ENCODE measurements at places on chromosomes 3 and 15.

GRCh38 chr3:48966876-48967361, 23.1 kb upstream of the P4HTM start:
- DNase-seq, result no peak
- H3K36me3 ChIP-seq, result peaks cover 56% of the 10 kb centered on the region
- peak overlapping the region; percentile 78 for H3K27ac ChIP-seq

GRCh38 chr3:154571553-154572226, 141.7 kb upstream of the GPR149 start:
- no peaks in the 10 kb centered on the region for H3K36me3 ChIP-seq
- H3K4me1 ChIP-seq, result no peaks in the 10 kb centered on the region
- no peak overlapping the region for H3K27ac ChIP-seq
- no peak for DNase-seq

DNA sequence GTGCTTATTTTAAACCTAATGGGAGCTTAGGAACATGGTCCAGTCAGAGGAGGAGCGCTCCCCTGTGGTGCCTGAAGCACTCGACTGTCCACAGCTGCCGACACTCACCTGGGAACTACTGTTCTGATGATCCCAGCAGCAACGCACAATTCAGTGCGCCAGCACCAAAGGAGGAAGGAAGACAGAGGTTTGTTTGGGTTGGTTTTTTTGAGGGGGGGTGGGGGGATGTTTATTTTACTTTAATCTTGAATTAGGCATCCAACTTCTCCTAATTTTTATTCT, 48.8 kb upstream of the VGLL4 start:
- H3K4me3 ChIP-seq, result no peak overlapping the region
- H3K27ac ChIP-seq, result peak overlapping the region; percentile 98
- peaks cover 34% of the 10 kb centered on the region for H3K4me1 ChIP-seq

- DNase-seq, result no peak
- no peak overlapping the region for H3K4me3 ChIP-seq
Measured at GRCh38 chr3:16286161-16286560, 21.1 kb downstream of the OXNAD1 start.

DNA sequence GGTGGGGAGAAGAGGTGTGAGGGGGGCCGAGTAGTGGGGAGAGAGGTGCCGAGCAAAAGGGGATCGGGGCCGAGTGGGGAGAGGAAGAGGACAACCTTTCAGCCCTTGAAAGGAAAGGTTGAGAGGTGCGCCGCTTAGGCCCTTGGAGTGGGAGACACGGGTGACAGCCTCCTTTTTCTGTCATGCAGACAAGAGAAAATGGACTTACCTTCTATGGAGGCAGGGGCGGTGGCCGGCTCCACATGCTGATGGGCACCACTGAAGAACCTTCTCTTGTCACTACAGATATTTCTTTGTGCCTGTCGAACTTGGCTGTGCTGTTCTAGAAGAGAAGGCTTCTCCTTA, 421 bp downstream of the KLHL18 start:
- peaks cover under 1% of the 10 kb centered on the region for H3K36me3 ChIP-seq
- peaks cover 17% of the 10 kb centered on the region for H3K4me1 ChIP-seq

DNA sequence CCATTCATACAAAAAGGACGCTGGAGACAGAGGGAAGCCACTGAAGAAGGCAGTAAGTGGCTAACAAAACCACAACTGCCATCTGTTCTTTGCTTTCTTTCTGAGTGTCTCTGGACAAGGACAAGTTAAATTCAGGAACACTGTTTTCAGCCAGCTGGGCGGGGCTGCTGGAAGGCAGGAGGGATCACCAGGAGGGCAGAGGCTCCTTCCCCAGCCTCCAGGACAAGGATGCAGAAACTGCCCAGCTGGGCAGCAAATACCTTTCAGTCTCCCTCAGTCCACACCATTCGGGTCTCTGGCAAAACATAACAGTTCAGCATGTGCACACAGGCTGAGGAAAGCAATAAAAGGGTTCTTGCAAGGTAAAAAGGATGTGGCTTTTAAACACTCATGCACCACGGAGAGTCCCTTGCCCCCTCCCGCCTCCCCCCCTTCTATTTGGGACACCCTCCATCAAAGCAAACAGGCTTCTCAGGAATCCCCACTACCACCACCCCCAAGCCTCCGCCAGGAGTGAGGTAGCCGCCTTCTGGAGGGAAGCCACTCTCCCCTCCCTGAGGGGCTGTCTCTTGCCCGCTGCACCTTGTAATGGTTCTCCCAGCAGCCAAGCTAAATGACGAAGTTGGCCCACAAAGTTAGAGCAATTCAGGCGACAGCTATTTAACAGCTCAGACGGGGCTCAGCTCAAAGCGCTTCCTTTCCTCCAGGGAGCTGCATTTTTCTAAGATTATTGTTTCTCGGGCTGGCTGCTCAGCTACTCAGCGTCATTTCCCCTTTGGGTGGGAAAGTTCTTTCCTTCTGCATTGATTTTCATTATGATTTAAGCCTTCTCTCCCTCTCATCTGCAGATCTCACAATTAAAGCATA, 3.8 kb downstream of the HEG1 start:
- no peaks in the 10 kb centered on the region for H3K36me3 ChIP-seq
- peak overlapping the region; percentile 69 for H3K27ac ChIP-seq
- peaks cover 25% of the 10 kb centered on the region for H3K27me3 ChIP-seq
- DNase-seq, result no peak
- peaks cover 52% of the 10 kb centered on the region for H3K4me1 ChIP-seq

GRCh38 chr3:183937601-183938286, 53.1 kb upstream of the PARL start:
- H3K27ac ChIP-seq, result no peak overlapping the region
- H3K27me3 ChIP-seq, result no peaks in the 10 kb centered on the region
- peaks cover 32% of the 10 kb centered on the region for H3K36me3 ChIP-seq
- DNase-seq, result no peak
- H3K4me1 ChIP-seq, result peaks cover 5% of the 10 kb centered on the region

DNA sequence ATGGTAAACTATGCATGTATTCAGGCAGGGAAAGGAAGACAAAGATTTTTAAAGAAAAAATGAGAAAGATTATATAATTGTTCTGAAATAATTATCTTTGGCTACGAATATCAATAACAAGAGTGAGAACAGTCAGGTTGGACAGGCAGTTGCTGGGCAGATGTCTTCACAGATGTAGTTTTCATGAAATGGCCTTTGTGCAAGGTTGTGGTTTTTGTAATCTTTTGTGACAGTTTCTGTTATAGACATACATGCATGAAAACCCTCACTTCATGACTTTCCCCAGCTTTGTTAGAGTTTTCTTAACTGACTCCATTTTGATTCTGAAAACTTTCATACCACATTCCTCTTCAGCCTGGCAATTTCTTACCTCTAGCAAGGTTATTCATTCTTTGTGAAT, 34.9 kb upstream of the SLC25A36 start:
- no peak overlapping the region for H3K27ac ChIP-seq
- no peak overlapping the region for H3K4me3 ChIP-seq
- no peaks in the 10 kb centered on the region for H3K36me3 ChIP-seq
- H3K27me3 ChIP-seq, result no peaks in the 10 kb centered on the region
- DNase-seq, result no peak
- 0 out of 2 replicates have a peak, but pooled peaks cover 2% of the 10 kb centered on the region for H3K4me1 ChIP-seq

GRCh38 chr3:187101184-187102072, 37.9 kb downstream of the RPL39L start:
- H3K36me3 ChIP-seq, result no peaks in the 10 kb centered on the region
- DNase-seq, result no peak
- H3K27me3 ChIP-seq, result no peaks in the 10 kb centered on the region
- H3K27ac ChIP-seq, result no peak overlapping the region
- peaks cover 16% of the 10 kb centered on the region for H3K4me1 ChIP-seq
- H3K4me3 ChIP-seq, result no peak overlapping the region

GRCh38 chr3:81580355-81580754, 181.1 kb downstream of the GBE1 start:
- 0 out of 2 replicates have a peak overlapping the region, but pooled peaks have one; percentile 13 for H3K27ac ChIP-seq
- DNase-seq, result no peak
- no peaks in the 10 kb centered on the region for H3K27me3 ChIP-seq

- H3K4me3 ChIP-seq, result no peak overlapping the region
- no peaks in the 10 kb centered on the region for H3K4me1 ChIP-seq
- H3K27me3 ChIP-seq, result no peaks in the 10 kb centered on the region
- peaks cover 45% of the 10 kb centered on the region for H3K36me3 ChIP-seq
Measured at GRCh38 chr3:57917601-57918000, 90.6 kb upstream of the FLNB start.

- peaks cover 12% of the 10 kb centered on the region for H3K36me3 ChIP-seq
- DNase-seq, result no peak
- H3K27me3 ChIP-seq, result no peaks in the 10 kb centered on the region
- H3K4me1 ChIP-seq, result peaks cover 11% of the 10 kb centered on the region
- no peak overlapping the region for H3K4me3 ChIP-seq
Measured at GRCh38 chr15:57411945-57412768, 35.9 kb downstream of the CGNL1 start.

GRCh38 chr3:64685800-64686445, 1.9 kb downstream of the ADAMTS9 start:
- H3K27ac ChIP-seq, result peak overlapping the region; percentile 60
- H3K4me3 ChIP-seq, result peak overlapping the region; percentile 87
- peaks cover 88% of the 10 kb centered on the region for H3K27me3 ChIP-seq
- no peaks in the 10 kb centered on the region for H3K36me3 ChIP-seq
- peaks cover 69% of the 10 kb centered on the region for H3K4me1 ChIP-seq
- DNase-seq, result peak; percentile 91

DNA sequence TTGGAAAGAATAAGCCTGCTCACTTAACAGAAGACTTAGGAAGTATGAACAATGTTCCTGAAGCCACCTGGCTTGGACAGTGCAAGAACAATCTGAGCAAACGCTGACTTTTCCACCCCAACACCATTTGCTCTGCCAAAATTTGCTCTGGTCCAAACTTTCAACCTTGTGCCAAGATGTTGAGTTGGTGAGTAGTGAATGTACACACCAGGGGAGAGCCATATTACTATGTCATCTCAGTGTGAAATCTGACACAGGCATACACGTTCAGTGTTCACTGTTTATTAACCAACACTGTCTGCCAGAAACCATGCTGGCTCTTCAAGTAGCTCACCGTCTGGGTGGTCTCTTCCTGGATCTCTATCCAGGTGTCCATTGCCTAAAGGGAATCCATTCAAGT, 152.9 kb upstream of the LPP start:
- peaks cover 9% of the 10 kb centered on the region for H3K27me3 ChIP-seq
- H3K27ac ChIP-seq, result no peak overlapping the region
- peaks cover 58% of the 10 kb centered on the region for H3K4me1 ChIP-seq
- H3K4me3 ChIP-seq, result no peak overlapping the region
- DNase-seq, result no peak
- H3K36me3 ChIP-seq, result no peaks in the 10 kb centered on the region

- H3K4me1 ChIP-seq, result peaks cover 10% of the 10 kb centered on the region
- H3K4me3 ChIP-seq, result no peak overlapping the region
- no peak overlapping the region for H3K27ac ChIP-seq
- no peaks in the 10 kb centered on the region for H3K36me3 ChIP-seq
- no peak for DNase-seq
Measured at GRCh38 chr3:60206206-60206605, 1045.0 kb downstream of the FHIT start.

- no peak overlapping the region for H3K27ac ChIP-seq
- no peak overlapping the region for H3K4me3 ChIP-seq
- no peak for DNase-seq
- no peaks in the 10 kb centered on the region for H3K4me1 ChIP-seq
Measured at GRCh38 chr15:59200560-59200959, 6.1 kb upstream of the LDHAL6B start.

DNA sequence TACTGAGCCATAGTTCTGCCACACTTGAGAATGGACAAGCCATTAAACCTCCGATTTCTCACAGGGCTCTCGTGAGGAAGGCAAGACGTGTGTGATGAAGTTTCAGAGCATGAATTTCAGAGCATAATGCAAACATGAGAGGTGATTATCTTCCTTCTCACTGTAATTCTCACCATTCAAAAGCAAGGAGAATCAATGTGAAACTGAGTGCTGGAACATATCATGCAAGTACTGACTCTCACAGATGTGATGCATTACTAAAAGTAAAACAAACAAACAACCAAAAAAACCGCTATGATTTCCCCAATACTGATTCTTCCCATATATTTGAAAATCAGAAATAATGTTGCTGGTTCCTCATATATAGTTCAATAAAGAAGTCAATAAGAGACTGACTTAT, 23.7 kb downstream of the P3H2 start:
- peaks cover 9% of the 10 kb centered on the region for H3K36me3 ChIP-seq
- DNase-seq, result no peak
- H3K4me3 ChIP-seq, result peak overlapping the region; percentile 5
- H3K27ac ChIP-seq, result 0 out of 2 replicates have a peak overlapping the region, but pooled peaks have one; percentile 17
- H3K4me1 ChIP-seq, result peaks cover 59% of the 10 kb centered on the region
- no peaks in the 10 kb centered on the region for H3K27me3 ChIP-seq

DNA sequence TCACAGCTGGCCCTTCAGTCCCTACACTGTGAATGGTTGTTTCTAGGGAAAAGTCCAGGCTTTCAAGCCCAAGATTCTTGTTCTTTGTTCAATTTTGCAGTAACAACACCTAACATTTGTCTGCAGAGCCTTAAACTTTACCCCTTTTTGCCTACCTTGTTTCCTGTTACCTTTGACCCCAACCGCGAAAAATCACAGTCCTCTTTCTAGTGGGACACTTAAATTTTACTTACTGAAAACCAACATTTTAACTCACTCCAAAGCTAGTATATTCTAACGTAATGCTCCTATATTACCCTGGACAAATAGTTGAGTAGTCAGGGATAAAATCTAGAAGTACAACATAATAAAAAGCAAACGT, 649 bp upstream of the PIK3CB start:
- DNase-seq, result no peak
- peak overlapping the region; percentile 78 for H3K4me3 ChIP-seq
- H3K4me1 ChIP-seq, result peaks cover 23% of the 10 kb centered on the region
- H3K27me3 ChIP-seq, result no peaks in the 10 kb centered on the region
- peak overlapping the region; percentile 99 for H3K27ac ChIP-seq

GRCh38 chr3:58955308-58955707, 94.5 kb downstream of the CFAP20DC start:
- H3K36me3 ChIP-seq, result no peaks in the 10 kb centered on the region

DNA sequence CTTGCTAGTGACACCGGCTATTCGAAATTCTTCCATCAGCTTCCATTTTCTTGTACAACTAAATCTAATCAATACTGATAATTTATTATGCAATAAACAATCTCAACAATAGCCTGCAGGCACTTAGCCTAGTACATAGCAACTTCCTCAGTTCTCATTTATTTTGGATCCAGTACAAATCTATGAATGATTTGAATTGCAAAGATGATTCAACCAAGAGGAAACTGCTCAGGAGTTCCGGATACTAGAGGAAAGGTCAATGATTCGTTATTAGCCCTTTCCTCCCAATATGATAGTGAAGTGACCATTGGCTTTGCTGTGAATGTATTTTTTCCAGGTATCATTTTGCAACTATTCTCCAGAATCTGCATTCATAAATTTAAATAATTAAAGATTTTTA, 827.0 kb downstream of the CADM2 start:
- H3K36me3 ChIP-seq, result no peaks in the 10 kb centered on the region
- H3K27ac ChIP-seq, result no peak overlapping the region
- no peak for DNase-seq

- no peaks in the 10 kb centered on the region for H3K27me3 ChIP-seq
- no peak for DNase-seq
- no peaks in the 10 kb centered on the region for H3K4me1 ChIP-seq
- peak overlapping the region; percentile 74 for H3K27ac ChIP-seq
- H3K36me3 ChIP-seq, result no peaks in the 10 kb centered on the region
Measured at GRCh38 chr3:152160350-152161011, 108.2 kb upstream of the MBNL1 start.

- no peak overlapping the region for H3K27ac ChIP-seq
- H3K36me3 ChIP-seq, result no peaks in the 10 kb centered on the region
- no peaks in the 10 kb centered on the region for H3K27me3 ChIP-seq
- peaks cover 30% of the 10 kb centered on the region for H3K4me1 ChIP-seq
Measured at GRCh38 chr3:98705212-98705611, 57.9 kb upstream of the ST3GAL6 start.
